ENCODE measurements at places on chromosomes 11 and 22. TPM values are rescaled to one million over a fixed set of nuclear protein-coding genes. Genes with fewer than 3 reads are reported as not detected.

- DNase-seq: peak; percentile 92
Observed at GRCh38 chr11:60786811-60787567, 1.9 kb downstream of the MS4A10 start.

DNA sequence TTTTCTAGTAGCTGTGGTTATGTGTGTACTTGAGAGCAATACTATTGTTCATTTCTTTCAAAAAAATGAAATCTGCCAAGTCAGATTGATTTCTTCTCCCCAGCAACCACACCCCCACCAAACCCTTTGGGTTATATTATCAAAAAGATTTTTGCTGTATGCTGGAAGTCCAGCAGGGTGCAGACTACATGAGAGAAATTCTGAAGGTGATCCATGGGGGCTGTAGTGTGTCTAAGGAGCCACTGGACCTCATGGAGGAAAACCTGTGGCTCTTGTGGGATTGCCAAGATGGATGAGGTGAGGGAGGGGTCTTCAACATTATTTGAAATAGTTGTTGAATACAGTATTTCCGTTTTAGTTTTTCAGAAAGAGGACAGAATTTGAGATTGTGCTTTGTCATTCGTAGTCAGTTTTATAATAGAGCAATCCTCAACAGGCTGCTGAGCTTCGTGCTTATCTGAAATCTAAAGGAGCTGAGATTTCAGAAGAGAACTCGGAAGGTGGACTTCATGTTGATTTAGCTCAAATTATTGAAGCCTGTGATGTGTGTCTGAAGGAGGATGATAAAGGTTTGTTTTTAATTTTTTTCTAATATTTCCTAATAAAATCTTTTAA, 3.1 kb downstream of the EIF3M start:
- no peak for DNase-seq

DNA sequence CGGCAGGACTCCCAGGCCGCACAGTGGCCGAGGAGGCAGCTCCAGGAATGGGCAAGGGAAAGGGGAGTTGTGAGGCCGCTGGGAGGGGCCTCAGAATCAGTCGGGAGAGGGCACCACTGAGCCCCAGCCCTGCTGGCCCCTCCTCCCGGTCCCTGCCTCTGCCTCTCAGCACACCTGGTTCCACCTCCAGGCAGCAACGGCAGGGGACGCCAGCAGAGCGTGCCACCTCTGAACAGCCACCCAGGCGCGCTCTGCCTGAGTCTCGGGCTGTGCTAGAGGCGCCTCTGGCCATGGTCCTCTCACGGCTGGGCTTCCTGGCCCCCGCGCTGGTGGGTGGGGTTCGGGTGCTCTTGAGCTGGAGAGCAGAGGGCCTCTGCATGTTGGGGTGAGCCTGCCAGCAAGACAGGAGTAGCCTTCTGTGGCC, 33.0 kb downstream of the MOB2 start:
- no peak for DNase-seq

GRCh38 chr11:75280770-75281468, 40.3 kb downstream of the TPBGL start:
- DNase-seq: peak; percentile 56

GRCh38 chr11:32905028-32905667, 12.5 kb downstream of the QSER1 start:
- no peak for DNase-seq

DNA sequence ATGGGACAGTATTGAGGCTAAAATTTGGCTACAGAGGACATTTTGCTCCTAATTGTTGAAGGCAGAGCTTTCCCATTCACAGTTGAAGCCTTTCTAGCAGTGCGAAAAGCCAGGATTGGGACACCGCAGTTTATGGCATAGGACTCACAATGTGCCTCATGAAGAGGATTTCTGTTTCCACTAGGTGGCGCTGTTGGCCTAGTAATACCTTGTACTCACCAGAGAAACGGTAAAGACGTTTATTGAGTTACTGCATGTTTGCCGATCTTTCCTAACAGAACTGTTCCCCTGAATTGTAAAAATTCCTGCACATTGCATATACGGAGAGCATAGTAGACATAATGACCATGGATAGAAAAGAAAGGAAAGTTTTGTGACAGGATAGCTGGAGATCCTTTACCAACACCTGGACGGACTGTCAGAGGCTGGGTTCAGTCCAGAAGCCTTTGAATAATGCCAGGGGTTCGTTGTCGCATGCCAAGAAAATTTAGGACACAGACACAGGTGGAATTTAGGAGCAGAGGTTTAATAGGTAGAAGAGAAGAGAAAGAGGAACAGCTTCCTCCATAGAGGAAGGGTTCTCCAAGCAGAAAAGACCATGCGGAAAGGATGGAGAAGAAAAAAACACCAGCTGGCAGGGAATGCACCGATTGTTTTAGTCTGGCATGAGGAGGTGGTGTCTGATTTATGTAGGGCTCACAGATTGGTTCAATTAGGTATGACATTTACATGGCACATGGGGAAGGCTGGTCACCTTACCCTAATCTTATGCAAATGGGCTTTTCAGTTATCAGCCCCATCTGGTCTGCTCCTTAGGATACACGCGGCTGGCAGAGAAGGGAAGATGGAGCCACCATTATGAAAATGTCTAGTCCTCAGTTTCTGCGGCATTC, 10.8 kb upstream of the OR51D1 start:
- DNase-seq: no peak

DNA sequence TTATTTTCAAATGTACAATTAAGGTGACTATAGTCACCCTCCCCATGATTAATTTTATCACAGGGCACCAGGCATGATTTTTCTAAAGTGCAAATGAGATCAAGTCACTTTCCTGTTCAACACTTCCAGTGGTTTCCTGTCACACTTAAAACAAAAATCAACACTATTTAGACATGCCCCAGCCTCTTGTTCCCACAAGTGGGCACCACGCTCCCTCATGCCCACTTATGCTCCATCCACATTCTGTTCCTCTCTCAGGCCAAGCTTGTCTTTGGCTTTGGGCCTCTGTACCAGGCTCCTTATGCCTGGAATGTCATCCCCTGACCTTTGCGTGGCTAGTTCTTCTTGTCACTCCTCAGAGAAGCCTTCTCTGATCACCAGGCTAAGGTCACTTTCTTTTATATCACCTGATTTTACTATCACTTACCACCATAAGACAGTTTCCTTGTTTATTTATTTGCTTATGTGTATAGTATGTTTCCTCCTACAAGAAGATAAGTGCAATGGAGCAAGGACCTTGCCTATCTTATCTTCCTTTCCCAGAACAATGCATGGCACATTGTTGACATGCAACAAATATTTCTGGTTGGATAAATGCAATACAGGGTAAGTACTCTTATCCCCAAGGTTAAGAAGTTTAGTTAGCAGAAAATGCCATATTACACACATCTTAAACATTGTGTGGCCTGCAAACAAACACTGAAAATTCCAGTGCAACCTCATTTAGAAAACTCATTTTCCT, 50.9 kb upstream of the PANX1 start:
- no peak for DNase-seq

The RIMBP3C gene
- total RNA-seq: 0.18 TPM

The SCT gene
- not detected for total RNA-seq

The RIC3 gene
- 20.2 TPM for total RNA-seq

The PDE2A gene
- total RNA-seq: 32.1 TPM

The TNNI2 gene
- total RNA-seq: not detected

The MICAL3 gene
- total RNA-seq: 72.5 TPM

The GGTLC2 gene
- not detected for total RNA-seq

The POU2F3 gene
- total RNA-seq: not detected

The LTBP3 gene
- 145 TPM for total RNA-seq
